ENCODE measurements at places on chromosomes 1 and 21.

DNA sequence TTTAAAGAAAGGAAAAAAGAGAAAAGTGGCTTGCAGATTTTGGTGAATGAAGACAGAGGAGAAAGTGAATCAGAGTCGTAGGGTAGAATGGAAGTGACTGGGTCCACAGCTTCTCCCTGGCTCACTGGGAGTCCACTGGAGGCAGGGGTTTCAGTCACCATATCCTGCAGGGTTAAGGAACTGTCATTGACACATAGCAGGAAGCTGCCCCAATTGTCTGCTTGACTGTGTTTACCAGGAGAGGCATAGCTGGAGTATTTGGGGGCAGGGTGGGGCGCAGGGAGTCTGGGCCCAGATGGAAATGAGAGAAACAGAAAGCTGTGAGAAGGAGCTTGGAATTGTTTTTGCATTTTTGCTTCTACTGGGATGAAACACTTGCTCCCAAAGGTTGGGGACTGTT, 228.8 kb upstream of the CSF3R start:
- DNase-seq, result no peak

GRCh38 chr1:172167796-172168596, 252.5 kb upstream of the C1orf105 start:
- no peak for DNase-seq

DNA sequence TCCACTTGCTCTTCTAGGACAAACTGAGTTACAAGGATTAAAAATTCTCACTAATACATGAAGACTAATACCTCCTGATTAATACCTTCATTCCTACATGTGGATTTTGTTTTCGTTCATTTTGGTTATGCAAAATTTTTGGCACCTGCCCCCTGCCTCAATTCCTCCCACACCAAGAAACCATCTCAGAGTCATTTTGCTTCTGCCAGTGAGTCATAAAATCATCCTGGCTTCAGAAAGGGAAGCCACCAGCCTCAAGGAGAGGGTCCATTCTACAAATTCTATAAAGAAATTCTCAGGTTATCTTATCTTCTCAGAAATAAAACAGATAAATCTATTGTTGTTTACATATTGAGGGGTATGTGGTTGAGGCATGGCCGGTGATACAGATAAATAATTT, 103.2 kb upstream of the COA6 start:
- no peak for DNase-seq

GRCh38 chr1:94792473-94793295, 27.5 kb upstream of the SLC44A3 start:
- no peak for DNase-seq

- no peak for DNase-seq
Measured at GRCh38 chr1:112358061-112358770, 37.8 kb upstream of the CTTNBP2NL start.

DNA sequence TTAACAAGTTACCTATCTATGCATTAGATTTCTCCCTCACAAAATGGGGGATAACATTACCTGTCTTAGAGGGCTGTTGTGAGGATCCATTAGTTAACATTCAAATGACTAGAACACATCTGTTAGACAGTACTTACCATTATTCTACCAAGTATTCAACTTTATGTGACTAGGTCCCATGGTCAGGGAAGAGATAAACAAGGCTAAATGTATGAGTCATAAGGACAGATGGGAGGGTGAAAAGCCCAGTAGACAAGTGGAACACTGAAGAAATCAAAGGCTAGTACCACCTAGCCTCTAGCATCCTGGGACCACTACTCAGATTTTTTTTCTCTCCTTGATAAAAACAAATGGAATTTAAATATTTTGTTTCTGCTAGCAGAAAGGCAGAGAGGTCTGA, 9.0 kb upstream of the VHLL start:
- DNase-seq, result no peak

DNA sequence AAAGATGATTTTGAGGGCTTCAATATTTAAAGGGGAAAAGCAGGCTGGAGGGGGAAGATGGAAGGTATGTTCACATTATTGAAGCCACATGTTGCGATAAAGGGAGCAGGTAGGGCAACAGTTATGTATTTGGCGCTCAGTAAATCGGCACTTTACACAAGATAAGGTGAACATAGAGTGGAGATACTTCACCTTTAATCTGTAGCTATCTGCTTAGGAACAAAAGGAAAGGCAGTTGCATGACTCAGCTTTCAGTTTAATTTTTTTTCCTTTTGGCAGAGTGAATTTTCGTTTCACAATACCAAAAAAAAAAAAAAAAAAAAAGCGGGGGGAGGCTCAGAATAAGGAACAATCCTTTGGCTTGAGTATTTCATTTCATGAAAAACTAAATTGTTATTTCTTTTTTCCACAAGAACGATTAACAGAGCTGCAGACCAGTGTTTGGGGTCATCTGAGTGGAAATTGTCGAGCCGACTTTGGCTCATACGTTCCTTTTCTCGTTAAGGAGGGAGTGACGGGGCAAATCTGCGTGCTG, 1.1 kb upstream of the COQ8A start:
- DNase-seq, result no peak

- no peak for DNase-seq
Measured at GRCh38 chr1:46545784-46546183, 5.7 kb downstream of the KNCN start.

- no peak for DNase-seq
Measured at GRCh38 chr1:224637936-224638335, 21.8 kb downstream of the CNIH3 start.

- DNase-seq, result no peak
Measured at GRCh38 chr1:64980745-64981600, 14.6 kb upstream of the JAK1 start.

- no peak for DNase-seq
Measured at GRCh38 chr1:59318271-59318860, 21.5 kb downstream of the FGGY start.

DNA sequence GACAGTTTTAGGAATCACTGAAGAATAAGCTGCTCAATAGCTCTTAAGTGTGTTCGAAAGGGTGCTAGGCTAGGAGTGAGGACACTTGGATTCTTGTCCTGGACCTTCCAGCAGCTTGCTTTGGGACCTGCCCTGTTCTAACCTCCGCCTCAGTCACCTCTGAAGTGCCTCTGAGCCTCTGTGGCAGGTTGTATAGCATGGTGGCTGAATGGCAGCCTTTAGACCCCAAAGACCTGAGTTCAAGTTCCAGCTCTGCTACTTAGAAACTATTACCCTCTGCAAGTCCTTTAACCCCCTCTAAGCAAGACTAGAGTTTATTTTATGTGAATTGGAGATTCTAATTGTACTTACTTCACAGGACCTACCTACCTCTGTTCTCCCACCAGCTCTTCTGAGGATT, 81.5 kb downstream of the RRAGC start:
- no peak for DNase-seq

- no peak for DNase-seq
Measured at GRCh38 chr1:172269644-172270043, 150.8 kb upstream of the C1orf105 start.

DNA sequence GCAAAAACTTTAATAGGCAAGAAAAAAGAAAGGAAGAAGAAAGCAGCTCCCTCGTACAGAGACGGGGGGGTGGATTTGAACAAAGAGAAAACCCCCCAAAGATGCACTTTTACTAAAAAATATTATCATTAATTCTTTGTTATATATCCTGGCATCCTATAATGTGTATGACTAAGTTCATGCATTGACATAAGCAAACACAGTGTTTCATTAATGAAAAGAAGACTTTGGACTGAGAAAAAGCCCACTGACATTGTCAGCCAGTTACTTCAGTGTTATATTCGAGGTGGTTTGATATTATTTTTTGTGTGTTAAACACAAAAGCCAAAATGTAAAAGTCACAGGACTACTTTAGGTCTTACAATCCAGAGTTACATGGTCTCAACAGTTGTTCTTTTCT, 110.1 kb upstream of the DPYD start:
- no peak for DNase-seq

- DNase-seq, result no peak
Measured at GRCh38 chr1:236516929-236517704, 6.7 kb upstream of the LGALS8 start.

GRCh38 chr1:235093696-235094592, 34.7 kb downstream of the TOMM20 start:
- DNase-seq, result no peak

- DNase-seq, result no peak
Measured at GRCh38 chr1:10897981-10898728, 101.7 kb upstream of the CASZ1 start.

- no peak for DNase-seq
Measured at GRCh38 chr1:149942207-149942606, 5.5 kb upstream of the MTMR11 start.

DNA sequence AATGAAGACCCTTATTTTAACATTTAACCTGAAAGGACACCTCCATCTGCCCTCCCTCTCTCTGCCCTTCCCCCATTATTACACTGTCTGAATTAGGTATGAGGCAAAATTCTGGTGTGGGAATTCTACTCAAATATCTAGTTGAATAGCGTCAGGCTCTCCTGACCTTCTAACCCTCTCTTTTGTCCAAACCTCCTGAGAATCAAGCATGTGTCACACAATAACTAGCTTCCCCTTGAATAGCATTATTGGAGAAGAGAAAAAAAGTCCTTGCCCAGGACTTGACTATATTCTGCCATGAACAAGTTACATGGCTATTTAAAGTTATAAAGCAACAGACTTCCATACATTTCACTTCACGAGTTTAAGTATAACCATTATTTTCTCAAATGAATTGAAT, 35.5 kb downstream of the USH2A start:
- no peak for DNase-seq

GRCh38 chr21:35578831-35579471, 481.4 kb downstream of the SETD4 start:
- no peak for DNase-seq

DNA sequence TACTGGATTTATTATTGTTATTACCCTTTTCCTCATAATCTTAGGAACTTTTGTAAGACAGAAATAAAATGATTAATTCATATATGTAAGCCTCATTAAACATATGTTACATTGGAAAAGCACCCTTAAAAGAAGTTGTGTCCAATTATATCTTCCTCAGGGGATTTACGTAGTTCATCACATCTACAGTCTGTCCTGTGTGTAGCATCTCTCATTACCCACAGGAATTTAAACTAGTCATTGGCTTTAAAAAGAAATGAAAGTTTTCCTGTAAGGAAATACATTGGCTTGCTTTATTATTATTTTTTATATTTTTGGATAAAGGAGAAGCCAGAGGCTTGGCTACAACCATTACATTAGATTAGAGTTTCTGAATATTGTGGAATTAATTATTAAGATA, 56.1 kb downstream of the SWT1 start:
- no peak for DNase-seq

DNA sequence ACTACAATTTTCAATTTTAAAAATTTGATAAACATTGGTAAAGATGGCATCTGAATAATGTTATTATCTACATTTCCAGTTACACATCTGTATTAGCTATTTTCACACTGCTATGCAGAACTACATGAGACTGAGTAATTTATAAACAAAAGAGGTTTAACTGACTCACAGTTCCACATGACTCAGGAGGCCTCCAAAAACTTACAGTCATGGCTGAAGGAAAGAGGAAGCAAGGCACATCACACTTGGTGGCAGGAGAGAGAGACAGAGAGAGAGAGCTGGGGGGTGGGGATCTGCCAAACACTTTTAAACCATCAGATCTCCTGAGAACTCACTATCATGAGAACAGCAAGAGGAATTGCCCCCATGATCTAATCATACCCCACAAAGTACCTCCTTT, 850.0 kb downstream of the LTN1 start:
- no peak for DNase-seq

DNA sequence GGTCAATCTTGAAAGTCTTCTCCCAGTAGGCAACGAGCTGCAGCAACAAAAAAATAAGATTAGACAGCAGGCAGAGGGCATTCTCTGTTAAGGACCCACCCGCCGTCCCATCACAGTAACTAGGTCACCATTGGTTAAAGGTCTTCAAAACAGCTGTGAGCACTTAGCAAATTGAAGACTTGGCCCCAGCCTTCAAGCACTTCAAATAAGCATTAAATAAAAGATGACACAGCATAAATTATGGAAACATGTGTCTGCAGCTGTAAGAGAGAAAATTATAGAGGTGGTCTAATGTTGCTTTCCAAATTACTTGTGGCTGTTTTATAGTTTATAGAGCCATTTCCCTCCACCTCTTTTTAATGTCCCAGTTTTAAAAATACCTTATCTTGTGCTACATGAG, 61.2 kb downstream of the VANGL1 start:
- DNase-seq, result no peak

DNA sequence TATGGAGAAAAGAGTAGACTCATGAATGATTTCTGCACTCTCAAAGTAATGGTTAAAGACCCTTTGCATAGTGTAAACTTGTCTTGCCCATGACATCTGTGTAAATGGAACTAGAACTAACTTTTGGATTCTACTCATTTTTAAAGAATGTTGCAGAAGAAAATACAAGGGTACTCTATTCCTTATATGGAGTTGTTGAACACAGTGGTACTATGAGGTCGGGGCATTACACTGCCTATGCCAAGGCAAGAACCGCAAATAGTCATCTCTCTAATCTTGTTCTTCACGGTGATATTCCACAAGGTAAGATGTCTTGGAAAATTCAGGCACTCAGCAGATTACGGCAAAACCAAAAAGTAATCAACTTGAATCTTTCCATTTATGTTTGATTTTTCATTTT, 19.8 kb downstream of the CCT8 start:
- DNase-seq, result no peak

- no peak for DNase-seq
Measured at GRCh38 chr1:113676524-113676923, 82.8 kb downstream of the PHTF1 start.

GRCh38 chr1:7570311-7570710, 200.8 kb upstream of the VAMP3 start:
- DNase-seq, result no peak

DNA sequence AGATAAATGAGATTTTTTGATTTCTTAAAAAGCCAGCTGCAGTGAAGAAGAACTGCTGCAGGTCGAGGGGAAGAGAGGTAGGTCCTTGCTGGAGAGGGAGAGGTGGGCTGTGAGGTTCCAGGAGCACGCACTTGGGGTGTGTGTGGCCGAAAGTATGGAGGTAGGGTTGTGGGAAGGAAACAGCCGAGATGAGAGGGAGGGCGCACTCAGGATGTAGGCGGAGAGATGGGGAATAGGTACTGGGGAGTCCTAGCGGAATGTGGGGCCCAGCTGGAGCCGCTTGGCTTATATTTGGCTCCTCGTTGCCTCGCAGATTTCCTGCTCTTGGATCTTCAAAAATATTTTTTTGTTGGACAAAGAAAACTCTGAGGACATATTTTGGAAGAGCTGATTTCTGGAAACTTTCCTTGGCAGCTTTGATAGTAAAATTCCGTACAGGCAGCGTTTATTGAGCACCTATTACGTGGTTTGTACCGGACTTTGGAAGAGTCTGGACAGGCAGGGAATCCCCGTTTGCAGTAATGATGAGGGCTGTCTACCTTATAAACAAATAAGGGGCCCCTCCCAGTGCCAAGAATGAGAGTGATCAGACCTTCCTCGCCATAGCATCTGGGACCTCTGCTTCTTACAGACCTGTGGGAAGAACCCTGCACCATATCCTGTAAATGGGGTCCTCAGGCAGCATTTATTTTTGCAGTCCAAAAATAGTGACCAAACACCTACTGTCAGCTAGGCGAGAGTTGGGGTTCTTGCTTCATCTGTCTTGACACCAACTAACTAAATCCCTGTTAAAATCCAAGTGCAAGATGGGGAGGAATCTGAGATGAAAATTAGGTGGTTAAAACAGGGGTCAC, 1.5 kb downstream of the LRRC8D start:
- no peak for DNase-seq

- no peak for DNase-seq
Measured at GRCh38 chr1:3065396-3065795, 3.6 kb upstream of the PRDM16 start.

- no peak for DNase-seq
Measured at GRCh38 chr1:209650454-209650853, 1.8 kb downstream of the LAMB3 start.

All from cortex of kidney (tissue), 1 donor.